ENCODE measurements at places on chromosomes 12 and 14.

- no peak for DNase-seq
Observed at GRCh38 chr14:70468731-70469130, 16.8 kb downstream of the ADAM21 start.

DNA sequence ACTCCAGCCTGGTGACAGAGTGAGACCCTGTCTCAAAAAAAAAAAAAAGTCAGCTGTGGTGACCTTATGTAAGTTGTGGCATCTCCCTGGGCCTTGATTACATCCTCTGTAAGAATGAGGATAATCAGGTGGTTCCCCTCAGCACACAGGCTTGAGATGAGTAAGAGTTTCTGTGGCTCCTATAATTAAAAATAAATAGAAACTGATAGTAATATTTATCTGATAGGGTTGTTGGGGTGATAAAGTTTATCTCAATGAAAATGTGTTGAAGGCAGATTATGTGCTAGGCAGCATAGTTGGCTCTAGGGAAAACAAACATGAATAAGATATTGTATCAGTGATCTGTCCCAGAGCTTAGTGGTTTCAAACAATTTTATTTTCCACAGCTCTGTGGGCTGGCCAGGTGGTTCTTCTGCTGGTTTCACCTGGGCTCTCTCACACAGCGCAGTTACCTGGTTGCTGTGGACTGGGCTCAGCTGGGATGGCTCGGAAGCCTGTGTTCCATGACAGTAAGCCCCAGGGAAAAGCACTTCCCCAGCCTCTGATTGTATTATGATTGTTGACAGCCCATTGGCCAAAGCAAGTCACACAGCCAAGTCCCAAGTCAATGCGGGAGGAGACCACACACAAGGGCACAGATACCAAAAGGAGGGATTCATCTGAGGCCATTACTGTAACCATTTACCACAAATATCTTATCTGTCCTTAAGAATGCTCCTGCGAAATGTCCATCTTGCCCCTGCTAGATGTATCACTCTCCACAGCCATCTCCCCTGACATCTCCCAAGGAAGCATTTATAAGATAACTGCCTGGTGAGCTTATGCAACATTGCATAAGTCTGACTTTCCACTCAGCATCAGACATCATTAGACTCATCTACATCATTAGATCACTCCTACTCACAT lies 151.7 kb downstream of the NUAK1 start:
- DNase-seq: no peak

DNA sequence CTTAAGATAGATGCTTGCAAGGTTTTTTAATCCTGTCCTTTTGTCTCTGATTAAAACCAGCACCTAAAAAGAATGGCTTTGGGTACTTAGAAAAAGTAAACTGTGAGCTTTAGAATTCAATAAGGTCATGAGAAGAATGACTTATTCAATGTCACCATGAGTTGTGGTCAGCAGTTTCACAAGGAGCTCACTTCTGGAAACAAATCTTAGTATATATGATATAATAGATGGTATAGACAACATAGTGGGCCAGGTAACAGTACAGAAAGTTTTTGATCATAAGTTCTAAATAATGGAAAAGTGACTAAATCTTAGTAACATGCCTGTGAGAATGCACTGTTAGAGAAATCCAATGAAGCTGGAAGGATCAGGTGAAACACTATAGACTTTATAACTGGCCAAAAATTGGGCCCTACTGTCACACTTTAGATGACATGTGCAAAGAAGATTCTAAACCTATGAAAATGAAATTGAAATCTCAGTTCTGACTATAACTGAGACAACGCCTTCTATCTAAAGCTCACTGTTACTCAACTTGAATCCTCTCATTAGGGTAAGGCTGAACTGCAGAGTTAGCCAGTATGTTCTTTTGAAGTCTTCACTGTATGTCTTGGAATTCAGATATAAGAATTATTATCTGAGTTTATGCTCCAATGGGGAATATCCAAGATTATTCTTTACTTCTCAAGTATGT lies 42.4 kb upstream of the RAD51AP1 start:
- no peak for DNase-seq

GRCh38 chr14:50741567-50741966 lies 73.5 kb upstream of the SAV1 start:
- no peak for DNase-seq

DNA sequence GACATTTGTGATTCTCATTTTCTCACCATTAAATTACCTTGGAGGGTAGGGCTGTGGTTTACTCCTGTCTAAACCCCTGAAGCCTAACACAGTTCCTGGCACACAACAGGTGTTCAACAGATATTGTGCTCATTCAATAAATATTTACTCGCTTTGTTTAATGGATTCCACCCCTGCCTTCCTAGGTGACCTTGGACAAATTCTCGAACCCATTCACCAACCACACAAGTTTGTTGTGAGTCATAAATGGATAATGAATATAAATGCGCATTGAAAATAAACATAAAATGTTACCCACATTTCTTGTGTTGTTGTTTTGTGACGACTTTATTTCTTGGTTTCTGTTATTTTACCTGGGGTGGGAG lies 362 bp upstream of the TSFM start:
- no peak for DNase-seq

DNA sequence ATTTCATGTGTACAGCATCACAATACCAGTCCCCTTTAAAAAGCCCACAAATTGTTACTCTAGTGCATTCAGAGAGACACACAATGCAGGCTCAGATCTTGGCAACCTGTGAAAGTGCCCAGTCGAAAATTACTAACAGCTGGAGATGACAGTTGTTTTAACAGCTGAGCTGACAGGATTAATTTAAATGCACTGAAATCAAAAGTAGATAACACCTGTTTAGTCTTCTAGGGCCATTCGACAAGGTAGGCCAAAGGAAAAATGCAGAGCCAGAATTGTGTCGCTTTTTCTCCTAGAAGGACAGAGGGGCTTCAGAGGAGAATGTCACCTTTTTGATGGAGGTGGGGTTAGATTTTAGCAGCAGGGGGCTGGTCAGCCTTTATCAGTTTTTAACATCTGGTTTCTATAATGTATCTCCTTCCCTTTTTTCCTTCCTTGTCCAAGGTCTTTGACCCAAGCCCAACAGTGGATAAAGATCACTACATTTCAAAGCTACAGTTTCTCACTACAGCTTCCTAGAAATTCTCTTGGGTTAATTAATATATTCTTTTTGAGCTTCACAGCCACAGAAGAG lies 139.1 kb downstream of the SOX5 start:
- no peak for DNase-seq

- no peak for DNase-seq
Observed at GRCh38 chr12:114841557-114842251, 157.7 kb upstream of the TBX3 start.

- DNase-seq: no peak
Observed at GRCh38 chr14:91964011-91964410, 16.5 kb upstream of the FBLN5 start.

DNA sequence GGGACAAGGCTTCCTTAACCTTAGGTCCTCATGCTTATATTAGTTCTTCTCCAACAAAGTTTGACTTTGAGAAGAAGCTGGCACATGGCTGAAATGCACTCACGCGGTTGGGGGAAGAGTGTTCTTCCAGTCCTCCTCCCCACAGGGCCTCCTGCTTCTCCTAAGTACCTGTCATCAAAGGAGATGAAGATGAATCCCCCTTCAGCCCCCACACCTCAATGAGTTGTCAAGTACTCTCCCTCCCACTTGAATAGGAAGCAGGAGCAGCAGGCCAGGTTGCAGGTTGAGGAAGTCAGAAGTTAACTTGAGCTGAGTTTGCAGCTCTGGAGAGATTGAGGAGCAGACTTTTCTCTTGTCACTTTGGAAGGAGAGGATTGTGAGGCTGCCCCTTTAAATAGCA lies 2.9 kb upstream of the PDE1B start:
- no peak for DNase-seq

DNA sequence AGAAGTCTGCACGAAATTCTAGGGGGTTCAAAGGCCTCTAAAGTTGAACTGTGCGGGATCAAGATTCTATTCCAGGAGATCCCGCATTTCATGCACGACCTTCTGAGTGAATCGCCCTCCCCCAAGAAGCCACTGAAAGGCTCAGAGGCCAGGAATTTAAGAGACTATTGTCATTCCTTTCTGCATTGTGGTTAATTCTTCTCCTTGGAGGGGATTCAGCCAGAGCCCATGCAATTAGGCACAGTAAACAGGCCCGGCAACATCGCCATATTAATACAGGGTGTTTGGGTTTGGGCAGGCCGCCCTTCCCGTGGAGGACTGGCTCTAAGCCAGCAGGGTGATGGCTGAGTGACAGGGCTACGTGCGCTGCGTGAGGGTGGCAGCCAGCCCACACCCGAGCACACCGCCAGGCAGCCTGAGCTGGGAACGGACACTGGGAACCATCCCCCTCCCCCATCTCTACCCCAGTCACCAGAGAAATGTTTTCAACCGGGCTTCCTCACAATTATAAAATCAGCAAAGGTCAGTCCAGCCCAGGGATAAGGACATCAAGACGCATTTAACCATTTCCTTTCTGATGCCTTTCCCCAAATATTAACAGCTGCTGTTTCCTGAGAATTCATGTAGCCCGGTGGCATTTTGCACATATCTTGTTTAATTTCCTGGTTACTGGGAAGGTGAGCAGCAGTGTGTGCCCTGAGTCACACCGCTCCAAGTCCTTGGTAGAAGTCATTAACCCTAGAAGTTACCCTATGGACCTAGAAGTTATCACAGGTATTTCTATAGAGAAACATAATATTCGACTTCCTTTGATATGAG lies 12.5 kb downstream of the EGLN3 start:
- peak; percentile 85 for DNase-seq

DNA sequence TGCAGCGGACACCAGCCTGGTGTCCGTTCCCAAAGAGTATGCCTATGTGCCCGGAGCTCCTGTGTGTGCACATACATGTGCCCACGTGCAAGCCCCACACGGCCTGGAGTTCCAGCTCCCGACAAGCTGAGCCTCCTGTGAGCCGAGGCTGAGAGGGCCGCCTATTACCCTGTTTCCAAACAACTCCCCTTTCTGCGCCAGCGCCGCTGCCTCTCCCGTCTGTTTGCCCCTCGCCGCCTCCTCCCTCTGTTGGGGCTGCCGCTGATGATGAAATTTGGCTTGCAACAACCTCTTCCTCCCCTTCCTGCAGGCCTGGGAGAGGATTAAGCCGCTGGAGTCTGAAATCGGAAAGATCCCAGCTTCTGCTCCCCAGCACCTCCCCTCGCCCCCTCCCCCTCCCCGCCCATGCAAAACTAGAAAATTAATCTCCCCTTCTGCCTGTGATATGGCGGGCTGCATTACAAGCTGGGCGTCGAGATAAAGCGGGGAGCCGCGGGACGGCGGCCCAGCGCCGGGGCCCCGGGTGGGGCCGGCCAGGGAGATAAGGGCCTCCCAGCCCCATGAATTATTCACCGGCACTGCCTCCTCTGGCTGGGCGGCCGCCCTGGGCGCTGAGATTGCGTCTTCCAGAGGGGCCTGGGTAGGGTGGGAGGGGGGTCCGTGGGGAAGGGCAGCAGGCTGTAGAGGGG lies 6.8 kb upstream of the ASIC1 start:
- no peak for DNase-seq

DNA sequence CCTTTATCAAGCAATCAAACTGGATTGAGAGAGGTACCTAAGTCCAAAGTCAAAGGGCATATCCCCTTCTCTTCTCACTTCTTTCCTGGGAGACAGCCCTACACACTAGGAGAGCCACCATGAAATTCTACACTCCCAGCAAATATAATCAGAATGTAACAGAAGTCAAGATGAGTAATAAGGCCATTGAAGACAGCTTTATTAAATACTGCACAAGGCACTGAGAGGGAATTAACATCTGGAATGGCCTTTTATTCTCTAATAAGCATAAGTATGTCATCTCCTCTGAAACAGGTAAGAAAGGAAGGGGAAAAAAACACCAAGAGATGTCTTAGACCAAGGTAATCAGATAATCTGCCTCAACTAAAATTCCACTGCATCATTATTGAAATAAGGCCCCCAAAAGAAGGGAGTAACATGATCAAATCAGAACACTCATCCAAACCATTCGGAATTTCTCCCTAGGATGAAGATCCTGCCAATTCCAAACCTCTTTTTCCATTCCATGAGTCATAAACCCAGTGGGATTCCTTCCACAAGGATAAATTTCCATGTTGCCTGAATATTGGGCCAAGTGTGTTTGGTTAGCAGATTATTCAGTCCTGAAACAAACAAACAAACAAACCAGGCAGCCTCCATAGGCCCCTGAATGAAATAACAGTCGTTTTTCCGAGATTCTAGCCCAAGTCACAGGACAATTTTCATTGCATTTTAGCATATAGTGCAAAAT lies 19.9 kb downstream of the SLC35F4 start:
- DNase-seq: no peak

- no peak for DNase-seq
Observed at GRCh38 chr12:106634206-106634605, 51.4 kb downstream of the RFX4 start.

DNA sequence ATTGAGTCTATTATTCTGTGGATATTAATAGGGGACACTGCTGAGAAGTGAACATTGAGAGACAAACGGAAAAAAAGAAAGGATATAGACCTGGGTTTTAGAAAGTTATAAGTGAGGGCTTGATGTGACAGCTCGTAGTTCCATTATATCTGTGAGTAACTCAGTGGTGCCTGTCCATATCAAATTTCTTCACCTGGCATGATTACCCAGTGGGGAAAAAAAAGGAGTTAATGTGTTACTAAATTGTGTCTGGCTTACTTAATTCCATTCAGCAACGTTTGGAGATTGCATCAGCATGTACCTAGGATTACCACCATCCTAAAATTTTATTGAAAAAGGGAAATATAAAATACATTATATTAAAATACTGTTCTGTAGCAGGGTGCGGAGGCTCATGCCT lies 1249.9 kb downstream of the SLC16A7 start:
- no peak for DNase-seq

- no peak for DNase-seq
Observed at GRCh38 chr12:6538420-6539313, 4.3 kb downstream of the GAPDH start.

GRCh38 chr12:47216150-47216677 lies 136.5 kb upstream of the AMIGO2 start:
- DNase-seq: no peak

DNA sequence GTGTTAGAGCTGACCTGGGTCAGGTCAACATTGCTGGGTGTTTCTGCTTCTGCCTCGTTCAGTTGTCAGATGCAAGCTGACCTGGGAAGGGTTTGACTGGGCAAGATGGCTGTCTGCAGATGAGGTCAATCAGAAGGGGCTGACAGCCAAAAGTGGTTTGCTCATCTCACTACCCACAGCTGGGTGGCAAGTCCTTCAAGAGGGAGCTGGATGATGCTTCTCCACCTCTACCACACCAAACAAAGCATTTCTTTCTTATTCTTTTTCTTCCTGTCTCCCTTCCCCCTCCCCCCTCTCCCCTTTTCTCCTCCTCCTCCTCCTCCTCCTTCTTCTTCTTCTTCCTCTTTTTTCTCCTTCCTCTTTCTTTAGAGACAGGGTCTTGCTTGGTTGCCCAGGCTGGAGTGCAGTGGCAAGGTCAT lies 268.2 kb upstream of the PLEKHG7 start:
- DNase-seq: no peak

- DNase-seq: no peak
Observed at GRCh38 chr14:32694795-32695449, 243.8 kb upstream of the NPAS3 start.

GRCh38 chr14:73477618-73478266 lies 13.0 kb upstream of the RIOX1 start:
- no peak for DNase-seq

Measured in DMS79 (cell line).